NCI-H2107 (cell line): ENCODE measurements at places on chromosomes 5 and 9.

DNA sequence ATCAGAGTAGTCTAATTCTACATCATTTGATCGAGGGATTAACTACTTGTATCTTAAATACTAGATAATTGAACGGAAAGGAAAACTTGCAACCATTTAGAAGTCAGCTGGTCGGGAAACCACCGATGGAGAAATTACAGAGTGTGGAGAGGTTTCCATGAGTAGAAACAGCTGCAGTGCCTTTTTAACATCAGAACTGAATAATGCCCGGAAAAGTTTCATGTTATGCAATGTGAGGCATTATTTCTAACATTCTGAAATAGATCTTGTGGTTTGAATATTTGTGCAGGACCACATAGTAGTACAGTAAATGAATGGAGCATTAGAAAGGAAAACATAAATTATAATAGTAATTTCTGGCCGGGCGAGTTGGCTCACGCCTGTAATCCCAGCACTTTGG, 88.1 kb upstream of the RNF180 start:
- no peak for DNase-seq

GRCh38 chr5:95422838-95423237, 31.7 kb downstream of the FAM81B start:
- no peak for DNase-seq

- DNase-seq, result no peak
These were observed 305.1 kb downstream of the TRPM3 start for GRCh38 chr9:70816316-70816715.

DNA sequence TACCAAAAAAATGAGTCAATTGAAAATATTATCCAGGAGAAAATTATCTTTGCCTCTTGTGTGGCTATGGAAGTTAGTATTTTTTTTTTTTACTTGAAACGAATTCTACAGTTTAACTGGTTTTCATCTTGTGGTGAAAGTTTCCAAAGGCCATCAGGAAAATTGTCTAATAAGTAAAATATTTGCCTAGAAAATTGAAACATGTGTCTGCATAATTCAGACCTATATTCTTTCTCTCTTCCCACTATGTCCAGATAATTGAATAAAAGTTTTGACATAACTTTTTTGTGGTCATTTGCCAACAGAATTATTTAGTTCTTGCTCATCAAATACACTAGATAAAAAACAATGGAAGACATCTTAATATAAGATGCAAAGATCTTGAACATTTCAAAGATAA, 321.5 kb upstream of the RPS23 start:
- no peak for DNase-seq

GRCh38 chr9:9631284-9631683, 981.5 kb downstream of the PTPRD start:
- DNase-seq, result no peak

DNA sequence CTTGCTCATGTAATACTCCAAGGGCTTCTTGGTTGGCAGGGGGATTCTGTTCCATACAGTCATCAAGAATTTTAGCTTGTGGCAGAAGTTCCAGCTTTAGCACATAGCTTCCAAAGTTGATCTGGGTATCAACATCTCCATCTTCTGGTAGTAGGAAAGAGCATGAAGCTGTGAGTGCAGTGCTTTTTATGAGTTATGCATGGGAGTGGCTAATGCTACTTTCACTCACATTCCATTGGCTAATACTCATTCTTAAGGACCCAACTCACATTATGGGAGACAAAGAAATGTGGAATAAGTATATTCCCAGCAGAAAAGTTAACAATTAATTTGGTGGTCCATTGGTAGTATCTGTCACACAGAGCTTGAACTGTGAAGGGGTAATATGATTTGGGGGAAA, 194.2 kb upstream of the CHD1 start:
- no peak for DNase-seq

- DNase-seq, result no peak
These were observed 82.6 kb downstream of the ADRB2 start for GRCh38 chr5:148909040-148909439.

DNA sequence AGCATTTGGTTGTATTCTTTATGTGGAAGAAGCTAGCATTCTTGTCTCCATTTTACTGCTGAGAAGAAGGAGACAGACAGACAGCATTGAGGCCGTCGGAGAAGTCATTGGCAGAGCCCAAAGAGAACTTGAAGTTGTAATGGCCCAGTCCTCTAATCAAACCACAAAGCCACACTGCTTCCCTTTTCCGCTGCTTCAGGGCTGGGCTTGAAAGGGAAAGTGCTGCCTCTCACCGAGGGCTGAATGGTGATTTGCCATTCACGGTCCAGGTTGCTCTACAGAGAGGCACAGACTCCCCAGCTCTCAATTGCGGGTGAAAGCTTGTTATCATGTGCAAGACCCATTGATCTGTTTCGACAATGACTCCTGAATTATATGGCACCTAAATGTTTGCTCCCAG, 25.6 kb upstream of the POU4F3 start:
- DNase-seq, result no peak

DNA sequence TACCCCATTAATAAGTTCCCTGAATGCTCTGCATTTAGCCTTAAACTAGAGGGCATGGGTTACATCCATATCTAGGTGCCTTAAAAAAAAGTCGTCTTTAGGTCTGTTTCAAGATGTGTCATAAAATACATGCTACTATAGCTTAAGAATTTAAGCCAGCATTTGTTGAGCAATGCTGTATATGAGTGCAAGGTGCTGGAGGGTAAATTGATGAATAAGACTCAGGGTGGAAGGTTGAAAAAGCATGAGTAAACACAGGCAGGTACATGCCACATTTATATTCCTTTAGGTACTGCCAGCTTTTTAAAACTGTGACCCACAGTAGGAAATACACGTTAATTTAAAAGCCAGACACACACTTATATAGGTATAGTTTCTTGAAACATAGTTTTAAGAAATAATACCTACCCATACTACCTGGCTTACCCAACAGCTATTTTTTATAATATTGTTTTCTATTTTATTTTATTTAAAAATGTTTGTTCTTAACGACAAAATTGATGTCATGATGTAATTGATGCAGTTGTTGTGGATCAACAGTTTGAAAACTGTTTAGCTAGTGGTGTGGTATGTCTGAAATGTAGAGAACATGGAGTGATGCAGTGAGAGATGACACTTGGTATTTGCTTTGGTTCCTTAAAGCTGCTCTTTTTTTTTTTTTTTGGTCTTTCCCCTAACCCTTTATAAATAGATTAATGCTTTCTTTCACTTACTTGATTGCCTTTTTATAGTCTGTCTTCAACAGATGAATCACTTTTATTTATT, 3.9 kb downstream of the HMGCR start:
- no peak for DNase-seq

DNA sequence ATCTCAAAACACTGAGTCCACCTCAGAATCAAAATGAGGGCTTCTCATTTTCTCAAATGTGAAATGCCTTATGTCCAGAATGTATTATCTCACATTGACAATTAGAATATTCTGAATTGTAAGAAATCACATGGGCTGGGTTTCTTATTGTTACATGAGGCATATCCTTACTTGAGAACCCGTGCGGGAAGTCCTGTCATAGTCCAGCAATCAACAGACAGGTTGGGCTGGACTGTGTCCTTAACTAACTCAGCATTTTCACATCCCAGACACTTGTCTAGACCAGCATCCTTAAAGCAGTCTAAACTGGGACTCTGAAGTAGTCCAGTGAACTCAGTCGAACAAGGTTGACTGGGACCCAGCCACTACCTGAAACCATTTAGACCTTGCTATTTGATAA, 267.6 kb downstream of the CETN3 start:
- no peak for DNase-seq

DNA sequence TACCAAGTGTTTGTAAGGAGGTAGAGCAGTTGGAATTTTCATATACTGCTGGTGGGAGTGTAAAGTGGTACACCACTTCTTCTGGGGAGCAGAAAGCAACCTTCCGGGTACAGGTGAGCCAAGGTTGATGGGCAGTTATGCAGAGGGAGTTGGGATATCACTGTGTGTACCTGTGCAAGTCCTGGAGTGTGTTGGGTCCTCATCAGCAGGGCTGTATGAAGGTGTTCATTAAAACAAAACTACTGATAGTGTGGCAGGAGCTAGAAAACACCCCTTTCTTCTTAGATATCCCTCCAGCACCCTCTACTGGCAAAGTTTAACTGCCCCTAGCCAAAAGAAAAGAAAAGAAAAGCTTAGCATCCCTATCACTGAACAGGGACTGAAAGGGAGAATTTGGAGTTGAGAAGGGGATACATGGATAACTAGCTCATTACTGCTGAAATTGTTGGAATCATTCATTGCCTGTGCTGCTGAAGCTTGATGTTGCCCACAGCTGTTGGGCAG, 10.7 kb downstream of the MARCHF6 start:
- DNase-seq, result no peak

DNA sequence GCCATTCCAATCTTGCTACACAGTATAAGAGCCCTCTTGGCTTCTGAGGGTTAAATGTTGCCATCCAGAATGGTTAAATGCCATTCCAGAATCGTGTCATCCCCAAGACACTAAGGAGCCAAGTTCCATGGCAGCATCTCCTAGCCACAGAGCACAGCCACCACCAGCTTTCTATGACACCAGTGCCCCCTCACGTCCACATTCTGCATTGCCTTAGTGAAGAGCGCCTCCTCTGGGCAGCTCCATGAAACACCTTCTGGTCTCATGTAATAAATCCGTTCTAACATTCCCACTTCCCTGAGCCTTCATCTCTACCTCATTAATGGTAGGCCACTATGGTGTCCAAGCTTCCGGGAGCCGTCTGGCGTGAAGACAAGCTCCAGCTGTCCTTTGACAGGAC, 12.4 kb downstream of the CBY3 start:
- no peak for DNase-seq

GRCh38 chr5:67404256-67405100, 207.9 kb upstream of the CD180 start:
- DNase-seq, result no peak

DNA sequence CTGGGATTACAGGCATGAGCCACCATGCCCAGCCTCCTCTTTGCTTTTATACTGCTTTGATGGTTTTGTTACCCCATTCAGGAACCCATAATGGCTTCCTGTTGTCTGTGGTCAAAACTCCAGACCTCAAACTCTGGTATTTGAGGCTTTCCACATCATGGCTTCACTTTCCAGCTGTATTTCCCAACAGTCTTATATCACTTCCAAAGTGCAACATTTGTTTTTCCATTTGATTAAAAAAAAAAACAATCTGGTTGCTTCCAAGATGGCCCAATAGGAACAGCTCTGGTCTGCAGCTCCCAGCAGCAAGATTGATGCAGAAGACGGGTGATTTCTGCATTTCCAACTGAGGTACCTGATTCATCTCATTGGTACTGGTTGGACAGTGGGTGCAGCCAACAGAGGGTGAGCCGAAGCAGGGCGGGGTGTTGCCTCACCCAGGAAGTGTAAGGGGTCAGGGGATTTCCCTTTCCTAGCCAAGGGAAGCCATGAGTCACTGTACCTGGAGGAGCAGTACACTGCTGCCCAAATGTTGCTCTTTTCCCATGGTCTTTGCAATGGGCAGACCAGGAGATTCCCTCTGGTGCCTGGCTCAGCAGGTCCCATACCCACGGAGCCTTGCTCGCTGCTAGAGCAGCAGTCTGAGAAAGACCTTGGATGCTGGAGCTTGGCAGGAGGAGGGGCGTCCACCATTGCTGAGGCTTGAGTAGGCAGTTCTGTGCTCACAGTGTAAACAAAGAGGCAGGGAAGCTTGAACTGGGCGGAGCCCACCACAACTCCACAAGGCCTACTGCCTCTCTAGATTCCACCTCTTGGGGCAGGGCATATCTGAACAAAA, 458.4 kb downstream of the KDM4C start:
- no peak for DNase-seq

DNA sequence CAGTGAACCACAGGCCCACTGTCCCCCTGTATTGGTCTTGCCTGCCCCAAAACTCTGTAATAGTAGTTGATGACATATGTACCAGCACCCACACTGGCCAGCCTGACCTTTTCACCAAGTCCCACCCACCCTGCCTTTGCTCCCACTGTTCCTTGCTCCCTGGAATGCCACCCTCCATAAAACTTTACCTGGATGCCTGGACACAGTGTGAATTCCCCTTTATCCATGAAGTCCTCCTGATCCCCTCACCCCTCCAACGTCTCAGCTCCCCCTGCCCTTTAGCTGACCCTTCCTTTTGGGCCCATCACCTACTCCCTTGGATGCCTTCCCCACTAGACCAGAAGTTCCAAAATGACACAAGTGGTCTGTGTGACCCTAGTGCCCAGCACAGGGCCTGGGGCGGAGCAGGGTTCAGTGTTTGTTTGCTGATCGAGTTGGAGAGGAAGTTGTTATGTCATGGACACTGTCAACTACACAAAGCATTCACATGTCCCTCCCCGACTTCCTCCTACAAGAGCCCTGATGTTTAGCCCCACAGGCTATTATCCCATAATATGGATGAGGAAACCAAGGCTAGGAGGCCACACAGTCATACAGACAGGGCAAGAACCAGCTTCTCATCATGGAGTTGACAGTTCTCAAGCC, 16.1 kb downstream of the AMBP start:
- DNase-seq, result no peak

DNA sequence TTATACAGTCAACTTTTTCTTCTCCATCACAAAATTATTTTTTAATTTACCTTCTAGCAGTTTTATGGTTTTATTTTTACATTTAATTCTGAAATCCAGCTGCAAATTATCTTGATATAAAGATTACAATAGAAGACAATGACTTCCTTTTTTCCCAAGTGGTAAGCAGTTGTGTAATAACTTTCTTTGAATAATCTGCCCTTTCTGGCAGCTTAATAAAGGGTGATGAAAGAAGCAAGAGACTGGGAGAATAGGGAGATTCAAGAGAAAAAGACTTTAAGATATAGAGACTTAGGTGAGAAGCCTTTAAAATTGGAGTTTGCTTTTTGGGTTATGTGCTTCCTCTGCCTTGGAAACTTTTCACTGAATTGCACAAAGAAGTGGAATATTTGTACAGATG, 100.4 kb upstream of the FREM1 start:
- DNase-seq, result no peak

DNA sequence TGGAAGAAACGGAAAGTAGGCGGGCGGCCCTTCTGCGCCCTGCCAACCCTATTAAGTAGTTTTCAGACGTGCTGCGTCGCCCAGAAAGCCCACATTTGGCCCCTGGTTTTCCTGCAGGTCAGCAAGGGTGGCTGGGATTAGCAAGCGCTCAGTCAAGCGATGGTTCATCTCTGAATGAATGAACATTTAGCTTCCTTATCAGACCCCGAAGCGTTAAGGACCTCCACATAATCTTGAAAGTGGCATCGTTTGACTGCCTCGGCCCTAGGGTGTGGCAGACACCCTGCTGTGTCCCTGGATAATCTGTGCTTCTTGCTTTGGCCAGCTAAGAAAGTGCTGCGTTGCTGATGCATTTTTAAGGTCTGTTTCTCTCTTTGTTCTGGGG, 684 bp downstream of the TOR1B start:
- DNase-seq, result no peak

GRCh38 chr9:105259731-105260612, 15.5 kb downstream of the SLC44A1 start:
- DNase-seq, result no peak

GRCh38 chr5:138696501-138696900, 56.7 kb upstream of the CTNNA1 start:
- DNase-seq, result no peak
